Placental pericyte (primary cell): ENCODE measurements at places on chromosomes 2 and 18. TPM values are rescaled to one million over a fixed set of nuclear protein-coding genes. Genes with fewer than 3 reads are reported as not detected.

The CDKL4 gene
- total RNA-seq: 0.88 and 3.7 TPM in 2 replicates

The SRD5A2 gene
- not detected in 2 replicates for total RNA-seq

The DNAJC27 gene
- total RNA-seq: 4.7 and 7.7 TPM in 2 replicates

The RGPD3 gene
- 0.22 and 0.29 TPM in 2 replicates for total RNA-seq

The CDH20 gene
- not detected in 2 replicates for total RNA-seq

The DHRS9 gene
- total RNA-seq: not detected in 2 replicates

The EFHD1 gene
- total RNA-seq: 0.14 and 0.22 TPM in 2 replicates

The CDCA7 gene
- 0.66 and 4.4 TPM in 2 replicates for total RNA-seq

The RAMP1 gene
- total RNA-seq: 1.5 and 13.2 TPM in 2 replicates

The MYO5B gene
- 0.66 and 0.72 TPM in 2 replicates for total RNA-seq

The CROCC2 gene
- total RNA-seq: not detected in 2 replicates

The RNASEH1 gene
- total RNA-seq: 42.4 and 43.1 TPM in 2 replicates

The IL36A gene
- not detected in 2 replicates for total RNA-seq

The VSNL1 gene
- total RNA-seq: 0.22 and 1.9 TPM in 2 replicates

The OSR1 gene
- total RNA-seq: 5.0 and 6.6 TPM in 2 replicates

The CXCR1 gene
- total RNA-seq: not detected in 2 replicates

The KIAA2012 gene
- total RNA-seq: not detected in 2 replicates

The LYG2 gene
- not detected in 2 replicates for total RNA-seq

The SLC5A7 gene
- total RNA-seq: not detected in 2 replicates

The PSMA8 gene
- not detected in 2 replicates for total RNA-seq

The TMEM17 gene
- total RNA-seq: 1.6 and 2.6 TPM in 2 replicates

The PROM2 gene
- total RNA-seq: 0.22 and 0.72 TPM in 2 replicates

The TTC31 gene
- total RNA-seq: 19.9 and 22.8 TPM in 2 replicates

The ETAA1 gene
- total RNA-seq: 12.5 and 19.8 TPM in 2 replicates

The XIRP2 gene
- under 0.01 and 1.9 TPM in 2 replicates for total RNA-seq

The TMEM169 gene
- 0.14 TPM in 1 of 2 replicates, not detected in the other for total RNA-seq

The FANCL gene
- total RNA-seq: 9.2 and 16.6 TPM in 2 replicates

The DLX2 gene
- 0.29 TPM in 1 of 2 replicates, not detected in the other for total RNA-seq

The TUBA4B gene
- total RNA-seq: not detected in 2 replicates

The SERPINB13 gene
- not detected in 2 replicates for total RNA-seq

The PDE1A gene
- total RNA-seq: 0.57 TPM in 1 of 2 replicates, not detected in the other

The PUM2 gene
- total RNA-seq: 39.0 and 52.1 TPM in 2 replicates

The AGBL5 gene
- total RNA-seq: 24.9 TPM in 2 replicates

The SLC4A5 gene
- 0.29 and 0.44 TPM in 2 replicates for total RNA-seq

The MFSD6 gene
- 9.7 and 10.7 TPM in 2 replicates for total RNA-seq

The GAREM1 gene
- total RNA-seq: 0.44 and 0.72 TPM in 2 replicates

The ACMSD gene
- total RNA-seq: not detected in 2 replicates

The LPIN2 gene
- 41.1 and 47.2 TPM in 2 replicates for total RNA-seq

The IAH1 gene
- 48.4 and 54.5 TPM in 2 replicates for total RNA-seq

The TMEM247 gene
- 0.43 and 0.44 TPM in 2 replicates for total RNA-seq

The TMEM150A gene
- 14.6 and 17.7 TPM in 2 replicates for total RNA-seq

The MIB1 gene
- total RNA-seq: 56.9 and 58.7 TPM in 2 replicates

The POU3F3 gene
- total RNA-seq: not detected in 2 replicates

The FBXO48 gene
- total RNA-seq: 0.44 and 1.4 TPM in 2 replicates
